Amniotic stem cell (primary cell): ENCODE measurements at places on chromosomes 12 and 14.
A peak's percentile ranks its signal among the peaks of the same experiment; 100 is the strongest.

DNA sequence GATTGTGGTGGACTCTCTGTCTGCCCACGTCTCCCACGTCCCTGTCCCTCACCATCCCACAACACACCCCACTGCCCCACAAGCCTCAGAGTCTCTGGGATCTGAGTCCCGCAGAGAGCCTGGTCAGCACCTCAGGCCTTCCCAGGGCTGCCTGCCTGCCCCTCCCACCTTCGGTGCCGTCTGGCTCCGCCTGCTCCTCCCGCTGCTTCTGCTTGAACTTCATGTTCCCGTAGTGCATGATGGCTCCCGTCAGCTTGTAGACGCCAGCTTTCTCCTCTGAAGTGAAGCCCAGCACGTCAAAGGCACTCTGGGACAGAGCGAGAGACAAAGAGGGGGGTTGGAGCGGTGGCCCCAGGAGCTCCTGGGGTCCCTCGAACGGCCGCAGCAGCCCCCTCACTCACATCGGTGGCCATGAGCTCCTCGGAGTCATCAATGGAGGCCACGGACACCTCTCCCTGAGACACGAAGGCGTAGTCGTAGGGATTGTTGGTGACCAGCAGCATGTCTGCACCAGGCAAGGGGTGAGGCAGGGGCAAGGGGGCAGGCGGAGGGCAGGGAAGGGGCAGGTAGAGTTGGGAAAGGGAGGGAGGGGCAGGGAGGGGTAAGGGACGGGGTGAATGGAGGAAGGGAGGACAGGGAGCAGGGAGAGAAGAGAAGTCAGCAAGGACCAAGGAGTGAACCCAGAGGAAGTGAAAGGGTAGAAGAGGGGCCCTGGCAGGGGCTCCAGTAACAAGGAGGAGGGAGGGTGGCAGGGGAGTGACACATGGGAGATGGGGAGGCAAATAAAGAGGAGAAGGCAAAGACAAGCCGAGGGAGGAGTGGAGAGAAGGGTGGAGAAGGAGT, 5.6 kb downstream of the MYH6 start:
- DNase-seq: no peak

- no peak for DNase-seq
These were observed 156.4 kb downstream of the NEDD1 start for GRCh38 chr12:97063292-97063935.

DNA sequence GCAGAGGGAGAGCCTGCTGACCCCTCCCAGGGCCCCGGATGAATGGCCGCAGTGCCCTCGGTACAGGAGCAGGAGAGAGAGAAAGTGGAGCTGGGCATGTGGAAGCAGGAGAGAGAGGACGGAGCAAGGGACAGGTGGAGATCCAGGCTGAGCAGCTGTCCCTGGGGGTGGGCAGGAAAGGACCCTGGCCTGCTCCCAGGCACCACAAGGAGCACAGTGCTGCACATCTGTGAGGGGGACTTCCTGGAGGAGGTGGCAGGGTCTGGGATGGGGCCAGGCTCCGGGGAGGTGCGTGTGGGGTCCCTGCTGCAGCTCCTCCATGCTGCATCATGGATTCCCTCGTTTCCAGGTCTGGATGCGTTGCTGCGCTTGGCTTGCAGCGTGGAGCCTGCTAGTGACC, 13.0 kb upstream of the DLK1 start:
- no peak for DNase-seq

DNA sequence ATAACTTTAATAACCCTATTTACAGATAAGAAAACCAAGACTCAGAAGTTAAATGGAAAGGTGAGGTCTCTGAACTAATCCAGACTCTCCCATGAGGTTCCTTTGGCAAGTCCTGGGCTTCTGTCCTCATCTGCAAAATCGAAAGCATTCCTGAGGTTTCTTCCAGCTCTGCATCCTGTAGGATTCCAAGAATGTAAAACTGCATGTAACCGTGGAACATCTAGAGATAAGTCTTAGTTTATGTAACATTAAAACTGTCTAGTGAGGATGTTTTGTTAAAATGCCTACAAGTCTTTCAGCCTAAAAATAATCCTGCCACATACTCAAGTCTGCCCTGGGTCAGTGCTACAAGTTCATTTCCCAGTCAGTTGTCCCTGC, 7.3 kb upstream of the ITFG2 start:
- DNase-seq: no peak

GRCh38 chr14:81345781-81346180, 54.3 kb downstream of the STON2 start:
- no peak for DNase-seq

DNA sequence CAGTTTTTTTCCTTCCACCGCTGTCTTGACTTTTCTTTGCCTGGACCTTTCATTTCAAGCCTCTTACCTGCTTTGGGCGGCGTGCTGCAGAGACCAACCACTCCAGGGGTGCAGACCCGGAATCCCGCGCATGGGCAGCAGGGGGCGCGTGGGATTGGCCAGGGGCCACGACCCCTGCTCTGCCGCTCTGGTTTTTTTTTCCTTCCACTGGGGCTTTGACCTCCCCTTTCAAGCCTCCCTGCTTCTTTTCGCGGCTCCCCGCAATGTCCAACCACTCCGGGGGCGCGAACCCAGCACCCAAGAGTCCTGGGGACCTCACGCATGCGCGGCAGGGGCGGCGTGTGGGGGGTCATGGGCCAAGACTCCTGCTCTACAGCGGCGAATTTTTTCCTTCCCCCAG, 325.1 kb downstream of the ALG10 start:
- DNase-seq: no peak

DNA sequence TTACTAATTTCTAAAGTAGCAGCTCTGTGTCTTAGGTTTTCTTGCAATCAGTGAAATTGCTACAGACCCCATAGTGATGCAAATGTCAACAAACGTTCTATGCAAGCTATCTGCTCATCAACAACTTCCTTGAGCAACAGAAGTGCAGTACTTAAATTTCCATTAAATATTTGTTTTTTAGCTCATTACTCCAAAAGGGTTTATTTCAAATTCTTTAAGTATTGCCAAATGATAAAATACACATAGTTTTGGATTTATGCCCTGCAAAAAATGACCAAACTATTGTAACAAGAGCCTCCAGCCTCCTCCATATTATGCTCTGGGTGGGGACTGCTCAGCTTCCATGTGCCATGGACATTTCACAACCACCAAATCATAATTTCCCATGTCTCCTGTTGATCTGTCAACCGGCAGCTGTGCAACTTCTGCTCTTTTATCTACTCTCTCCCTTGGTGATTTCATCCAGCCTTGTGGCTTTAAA, 4.4 kb downstream of the BDKRB1 start:
- peak; percentile 25 for DNase-seq

DNA sequence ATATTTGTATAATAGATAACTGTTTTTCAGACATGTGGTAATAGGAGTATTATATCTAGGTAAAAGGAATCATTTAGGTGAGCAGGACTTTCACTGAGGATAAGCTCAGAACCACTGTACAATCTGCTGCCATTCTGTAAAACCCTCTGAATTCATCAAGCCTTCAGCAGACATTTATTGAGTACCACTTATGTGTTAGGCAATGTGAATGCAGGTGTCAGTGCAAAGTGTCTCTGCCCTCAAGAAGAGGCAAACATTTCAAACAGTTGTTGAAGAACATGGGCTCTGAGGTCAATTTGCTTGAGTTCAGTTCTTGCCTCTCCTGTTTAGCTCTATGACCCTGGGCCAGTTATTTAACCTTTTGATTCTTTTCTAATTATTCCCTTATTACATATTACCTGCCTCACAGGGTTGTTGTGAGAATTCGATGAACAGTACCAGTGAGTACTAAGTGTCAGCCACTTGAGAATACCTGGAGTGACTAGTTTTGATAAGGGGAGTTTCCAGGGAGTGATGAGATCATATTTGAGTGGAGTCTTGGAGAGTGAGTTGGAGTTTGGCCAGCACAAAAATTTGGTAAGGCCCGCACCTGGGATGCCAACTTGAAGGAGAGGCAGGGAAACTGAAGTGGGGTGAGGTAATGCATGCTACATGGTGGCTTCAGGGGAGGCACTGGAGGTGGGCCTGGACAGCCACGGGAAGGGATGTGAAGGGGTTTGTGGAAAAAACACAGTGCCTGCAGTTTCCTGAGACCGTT, 33.7 kb downstream of the RASSF8 start:
- no peak for DNase-seq

GRCh38 chr14:39939023-39939422, 506.8 kb upstream of the FBXO33 start:
- DNase-seq: no peak

GRCh38 chr12:89884416-89884898, 175.8 kb upstream of the ATP2B1 start:
- no peak for DNase-seq

DNA sequence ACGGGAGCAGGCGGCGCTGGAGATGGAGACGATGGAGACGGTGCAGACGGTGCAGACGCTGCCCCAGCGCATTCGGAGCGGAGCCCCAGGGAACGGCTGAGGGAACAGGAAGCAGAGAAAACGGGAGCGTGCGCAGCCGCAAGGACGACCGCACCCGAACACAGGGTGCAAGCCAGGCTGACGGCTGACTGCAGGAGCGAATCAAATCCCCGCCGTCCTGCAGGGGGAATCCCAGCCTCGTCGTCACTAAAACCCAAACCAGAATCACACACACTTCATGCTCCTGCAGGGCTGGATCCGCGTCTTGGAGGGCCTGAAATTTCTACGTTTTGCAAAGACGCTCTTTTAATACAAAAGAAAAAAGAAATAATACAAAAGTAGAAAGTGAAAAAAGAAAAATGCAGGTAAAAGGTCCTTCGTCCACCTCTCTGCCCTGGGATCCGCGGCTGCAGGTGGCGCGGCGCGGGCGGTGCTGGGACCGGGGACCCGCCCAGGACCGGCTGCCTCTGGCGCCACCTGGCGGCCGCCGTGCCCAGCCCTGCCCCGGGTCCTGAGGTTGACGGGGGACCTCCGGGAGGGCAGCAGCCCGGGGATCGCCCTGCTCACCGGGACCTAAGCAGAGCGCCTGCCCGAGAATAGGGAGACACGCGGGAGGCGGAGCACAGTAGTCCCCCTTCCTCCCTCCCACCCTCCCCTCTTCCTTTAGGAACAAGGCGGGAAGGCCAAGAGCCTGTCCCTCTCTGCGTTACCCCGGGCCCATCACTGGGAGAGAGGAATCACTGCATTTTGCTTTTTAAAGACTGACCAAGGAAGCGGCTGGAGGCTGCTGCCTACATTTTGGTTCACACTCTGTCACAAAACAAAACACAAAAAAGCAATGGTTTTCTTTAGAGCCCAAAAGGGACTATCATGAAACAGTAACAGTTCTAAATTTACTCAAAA, 20.1 kb downstream of the STX2 start:
- no peak for DNase-seq

DNA sequence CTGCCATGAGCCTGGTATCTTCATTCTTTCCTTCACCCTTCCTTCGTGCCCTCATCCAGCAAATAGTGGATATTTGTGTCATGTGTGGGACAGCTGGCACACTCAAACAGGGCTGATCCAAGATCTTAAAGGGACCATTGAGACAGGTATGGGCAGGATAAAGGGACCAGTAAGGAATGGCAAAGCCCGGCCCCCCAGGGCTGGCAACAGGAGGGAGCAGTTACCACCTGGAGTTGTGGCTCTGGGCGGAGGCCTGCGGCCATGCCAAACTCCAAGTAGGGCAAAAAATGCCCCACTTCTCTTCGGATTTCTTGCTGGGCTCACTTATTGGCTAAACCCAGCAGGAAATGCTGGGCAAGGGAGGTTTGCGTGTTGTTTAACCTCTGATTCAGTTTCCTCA, 2.1 kb downstream of the OGFOD2 start:
- DNase-seq: no peak
